ENCODE measurements at places on chromosomes 13 and 19.
A peak's percentile ranks its signal among the peaks of the same experiment; 100 is the strongest.

GRCh38 chr13:26465514-26465913 is 92.0 kb upstream of the WASF3 start:
- DNase-seq: no peak

DNA sequence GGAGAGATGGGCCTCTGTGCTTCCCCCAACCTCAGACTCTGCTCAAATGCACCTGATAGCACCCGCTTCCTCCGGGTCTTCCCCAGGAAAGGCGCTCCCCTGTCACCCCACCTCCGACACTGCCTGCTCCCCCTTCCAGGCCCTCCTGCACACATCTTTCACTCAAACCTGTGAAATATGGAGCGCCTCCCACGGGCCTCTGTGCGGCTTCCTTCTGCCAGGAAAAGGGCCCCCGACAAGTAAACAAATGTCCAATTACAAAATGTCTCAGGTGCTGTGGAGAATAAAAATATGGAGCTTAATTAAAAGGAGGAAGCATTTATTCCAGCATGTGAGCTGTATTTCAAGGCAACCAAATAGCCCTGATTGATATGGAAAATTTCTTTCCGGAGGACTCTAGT is 15.6 kb upstream of the CCNE1 start:
- no peak for DNase-seq

DNA sequence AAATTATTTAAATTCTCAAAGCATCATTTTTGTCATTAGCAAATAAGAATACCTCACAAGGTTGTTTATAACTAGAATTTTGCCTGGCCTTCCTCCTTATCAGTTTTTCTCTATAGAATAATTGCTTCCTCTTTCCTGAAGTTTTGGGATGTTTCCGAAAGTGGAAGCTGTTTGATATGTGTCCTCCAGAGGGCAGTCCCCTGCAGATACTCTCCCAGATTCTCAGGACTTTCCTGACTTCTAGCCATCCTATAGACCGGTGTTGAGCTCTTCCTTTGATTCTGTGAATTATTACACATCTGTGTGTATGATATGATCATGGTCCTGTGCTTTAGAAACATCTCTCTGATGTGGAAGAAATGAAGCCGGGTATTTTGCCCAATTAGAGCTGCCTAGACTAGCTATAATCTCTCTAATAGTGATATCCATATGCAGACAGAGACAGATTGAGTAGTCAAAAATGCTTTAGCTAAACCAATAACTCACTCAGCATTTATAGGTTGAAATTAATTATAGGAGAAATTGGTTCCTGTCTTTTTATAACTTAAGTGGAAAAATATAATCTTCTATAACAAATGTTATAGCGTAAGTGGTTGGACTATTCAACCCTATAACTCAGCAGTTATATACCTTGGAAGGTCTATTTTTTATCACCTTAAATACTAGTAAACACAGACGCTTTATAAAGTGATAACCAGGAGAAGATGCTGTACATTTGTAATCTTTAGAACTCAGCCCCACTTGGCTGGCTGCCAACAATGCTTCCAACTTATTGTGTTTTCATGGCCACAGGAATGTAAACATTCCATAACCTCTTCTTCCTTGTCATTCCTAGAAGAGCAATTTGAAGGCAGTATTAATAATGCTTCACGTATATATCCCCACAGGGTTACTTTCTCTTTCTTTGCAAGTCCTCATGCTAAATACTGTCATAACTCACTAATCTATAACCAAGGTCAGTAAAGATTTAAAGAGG is 201.0 kb upstream of the RXFP2 start:
- no peak for DNase-seq

- peak; percentile 46 for DNase-seq
These were observed 1.5 kb upstream of the TRAPPC5 start for GRCh38 chr19:7678971-7679751.

DNA sequence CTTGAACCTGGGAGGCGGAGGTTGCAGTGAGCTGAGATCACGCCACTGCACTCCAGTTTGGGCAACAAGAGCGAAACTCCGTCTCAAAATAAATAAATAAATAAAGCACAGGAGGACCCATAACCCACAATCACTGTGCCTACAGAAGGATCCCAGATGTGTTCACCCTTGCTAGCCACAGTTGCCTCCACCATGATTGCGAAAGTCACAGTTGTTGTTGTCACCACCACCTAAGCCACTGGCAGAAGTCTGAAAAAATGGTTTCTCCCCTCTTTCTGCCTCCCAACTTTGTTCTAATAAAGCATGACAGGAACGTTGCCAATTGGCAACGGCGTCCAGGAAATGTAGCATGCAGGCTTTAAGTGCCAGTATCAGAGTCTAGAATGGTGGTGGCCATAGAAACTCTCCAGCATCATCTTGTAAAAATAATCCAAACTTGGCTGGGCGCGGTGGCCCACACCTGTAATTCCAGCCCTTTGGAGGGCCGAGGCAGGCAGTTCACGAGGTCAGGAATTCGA is 2.2 kb upstream of the EPS15L1 start:
- no peak for DNase-seq

DNA sequence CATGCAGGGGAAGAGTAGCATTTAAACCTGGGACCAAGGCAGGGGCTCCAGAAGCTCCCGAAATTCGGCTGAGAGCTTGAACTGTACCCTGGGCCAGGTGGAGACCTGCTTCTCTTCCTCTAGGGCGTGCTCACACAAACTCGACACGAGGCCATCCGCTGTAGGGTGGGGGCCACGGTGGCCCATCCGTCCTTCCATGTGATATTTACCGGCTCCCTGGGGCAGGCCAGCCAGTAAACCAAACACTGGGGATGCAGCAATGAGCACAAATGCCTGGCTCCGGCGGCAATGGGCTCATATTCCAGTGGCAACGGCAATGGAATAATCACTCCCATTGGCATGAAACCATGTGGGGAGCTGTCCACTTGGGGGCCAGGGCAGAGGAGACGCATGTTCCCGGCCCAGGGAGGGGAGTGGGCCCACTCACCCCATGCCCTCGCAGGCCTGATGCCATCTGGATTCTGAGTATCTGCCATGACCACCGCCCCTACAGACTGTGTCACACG is 10.8 kb downstream of the SH3GL1 start:
- DNase-seq: no peak

DNA sequence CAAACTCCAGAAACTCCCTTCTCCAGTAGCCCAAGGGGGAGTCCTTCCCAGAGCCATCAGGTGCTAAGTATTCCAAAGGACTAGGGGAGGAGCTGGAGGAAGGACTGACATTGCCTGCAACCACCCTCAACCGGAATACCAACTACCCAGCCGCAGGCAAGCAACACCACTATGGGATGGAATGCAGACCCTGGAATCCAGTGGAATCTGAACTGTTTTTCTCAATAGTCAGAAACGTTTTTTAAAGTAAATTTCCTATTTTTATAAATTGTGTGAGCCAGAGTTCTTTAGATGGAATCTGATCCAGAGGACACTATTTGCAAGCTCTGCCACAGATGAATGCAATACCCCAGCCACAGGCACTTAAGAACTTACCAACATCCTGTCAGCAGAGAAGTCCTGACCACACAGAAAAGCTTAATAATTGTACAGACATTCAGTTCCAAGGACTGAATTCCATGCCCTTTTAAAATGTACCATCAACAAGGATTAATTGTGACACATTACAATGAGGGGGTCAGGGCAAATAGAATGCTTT is 92.1 kb downstream of the USP12 start:
- DNase-seq: no peak

DNA sequence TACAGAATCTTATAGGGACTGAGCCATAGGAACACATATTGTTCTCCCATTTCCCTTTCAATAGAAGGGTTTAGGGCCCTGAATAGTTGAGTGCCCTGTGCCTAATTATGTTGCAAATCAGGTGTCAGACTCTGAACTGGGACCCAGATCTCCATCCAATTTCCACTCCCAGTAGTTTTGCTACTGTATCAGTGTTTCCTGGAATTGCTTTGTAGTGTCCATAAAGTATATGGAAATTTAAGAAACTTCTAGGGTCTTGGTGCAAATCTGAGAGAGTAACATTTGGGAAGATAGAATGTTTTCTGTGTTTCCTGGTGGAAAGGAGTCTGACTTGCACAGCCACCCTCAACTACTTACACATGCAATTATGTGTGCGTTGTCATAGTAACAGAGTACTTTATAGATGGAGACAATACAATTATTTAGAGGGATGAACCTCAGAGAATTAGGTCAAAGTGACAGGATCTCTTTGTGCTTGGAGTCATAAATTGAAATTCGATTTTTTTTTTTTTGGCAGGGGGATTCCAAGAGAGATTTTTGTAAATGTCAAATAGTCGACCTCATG is 646 bp upstream of the SLC10A2 start:
- no peak for DNase-seq

- DNase-seq: peak; percentile 57
These were observed 12.8 kb downstream of the MOB3A start for GRCh38 chr19:2083174-2083854.

DNA sequence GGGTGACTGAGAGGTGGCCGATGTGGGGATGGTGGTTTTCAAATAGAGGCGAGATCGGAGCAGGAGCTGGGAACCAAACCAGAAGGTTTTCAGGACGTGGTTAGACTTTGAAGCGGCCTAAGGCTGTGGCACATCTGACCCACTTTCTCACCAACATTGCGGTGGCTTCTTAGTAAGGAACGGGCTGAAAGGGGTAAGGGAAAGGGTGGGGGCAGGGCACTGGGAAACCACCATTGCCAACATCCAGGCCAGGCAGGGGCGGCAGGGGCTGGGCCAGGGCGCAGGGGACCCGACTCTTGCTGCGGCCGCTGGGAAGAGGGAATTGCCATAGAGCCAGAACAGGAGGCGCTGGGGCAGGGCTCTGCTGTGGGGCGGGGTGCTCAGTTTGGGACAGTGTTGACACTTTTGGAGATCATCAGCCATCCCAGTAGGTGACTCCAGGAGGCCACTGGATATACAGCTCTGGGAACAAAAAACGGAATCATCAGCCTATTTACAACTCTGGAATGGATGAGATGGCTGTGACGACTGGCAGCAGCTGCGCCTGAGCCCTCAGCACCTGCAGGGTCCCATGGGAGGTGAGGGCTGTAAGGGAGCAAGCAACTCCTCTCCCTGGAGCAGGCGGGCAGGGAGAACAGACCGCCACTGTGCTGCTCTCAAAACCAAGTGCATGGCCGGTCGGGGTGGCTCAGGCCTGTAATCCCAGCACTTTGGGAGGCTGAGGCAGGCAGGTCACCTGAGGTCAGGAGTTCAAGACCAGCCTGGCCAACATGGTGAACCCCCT is 52.2 kb downstream of the IRS2 start:
- DNase-seq: no peak

DNA sequence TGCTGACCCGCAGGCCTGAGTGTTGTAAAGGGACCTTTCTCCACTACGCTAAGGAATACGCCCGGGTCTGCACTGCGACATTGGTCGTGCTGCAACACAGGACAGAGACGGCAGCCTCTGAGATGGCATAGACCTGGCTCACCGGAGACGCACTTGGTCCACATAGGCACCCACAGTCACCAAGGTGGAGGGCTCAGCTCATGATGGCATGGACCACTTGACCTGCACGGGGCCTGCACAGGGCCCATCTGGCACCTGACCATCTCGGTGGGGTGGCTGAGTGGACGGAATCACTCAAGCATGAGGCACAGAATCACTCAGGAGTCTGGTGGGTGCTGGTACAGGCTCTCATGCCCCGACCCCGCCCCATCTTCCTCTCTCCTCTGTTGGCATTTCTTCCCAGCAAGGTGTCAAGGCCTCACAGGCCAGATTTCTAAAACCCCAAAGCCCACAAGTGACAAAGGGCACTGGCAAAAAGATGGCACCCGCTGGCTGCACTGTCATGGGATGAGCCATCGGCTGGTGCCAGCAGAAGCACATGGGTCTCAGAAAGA is 45.9 kb downstream of the TSHZ3 start:
- DNase-seq: no peak

- DNase-seq: no peak
These were observed 380.7 kb downstream of the SLITRK5 start for GRCh38 chr13:88051746-88052482.

- no peak for DNase-seq
These were observed 142.7 kb downstream of the SUCLA2 start for GRCh38 chr13:47858042-47859025.

DNA sequence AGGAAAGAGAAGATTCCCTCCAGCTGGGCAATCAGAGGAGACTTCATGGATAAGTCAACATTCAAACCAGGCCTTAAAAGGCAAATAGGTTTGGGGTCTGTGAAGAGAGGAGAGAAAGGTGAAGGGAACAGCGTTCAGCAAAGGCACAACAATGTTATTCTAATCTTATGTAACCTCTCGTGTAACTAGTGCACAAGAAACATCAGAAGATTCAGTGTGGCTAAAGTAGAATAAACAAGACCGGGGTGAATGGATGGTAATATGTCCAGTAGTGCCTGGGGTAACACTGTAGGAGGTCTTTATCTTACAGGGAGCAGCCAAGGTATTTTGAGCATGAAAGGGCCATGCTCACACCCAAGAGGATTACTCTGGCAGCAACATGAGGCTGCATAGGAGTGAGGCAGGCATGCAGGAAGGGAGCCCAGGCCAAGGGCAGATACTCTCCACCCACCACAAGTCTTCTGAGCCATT is 24.1 kb downstream of the LHFPL6 start:
- DNase-seq: no peak

- no peak for DNase-seq
These were observed 137.6 kb downstream of the DNAJC3 start for GRCh38 chr13:95814495-95814894.

DNA sequence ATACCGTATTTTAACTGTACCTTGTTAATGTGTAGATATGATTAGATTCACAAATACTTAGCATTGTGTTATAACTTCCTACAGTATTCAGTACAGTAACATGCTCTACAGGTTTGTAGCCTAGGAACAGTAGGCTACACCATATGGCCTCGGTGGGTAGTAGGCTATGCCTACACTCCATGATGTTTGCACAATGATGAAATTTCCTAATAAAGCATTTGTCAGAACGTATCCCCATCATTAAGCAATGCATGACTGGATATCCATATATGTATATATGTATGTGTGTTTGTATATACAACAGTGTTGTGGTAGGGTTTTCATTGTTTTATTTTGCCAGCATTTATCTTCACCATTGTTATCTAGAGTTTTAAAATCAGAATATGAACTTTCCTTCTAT is 119.4 kb downstream of the SLC7A1 start:
- no peak for DNase-seq

GRCh38 chr13:61162106-61162505 is 253.5 kb downstream of the PCDH20 start:
- DNase-seq: no peak

DNA sequence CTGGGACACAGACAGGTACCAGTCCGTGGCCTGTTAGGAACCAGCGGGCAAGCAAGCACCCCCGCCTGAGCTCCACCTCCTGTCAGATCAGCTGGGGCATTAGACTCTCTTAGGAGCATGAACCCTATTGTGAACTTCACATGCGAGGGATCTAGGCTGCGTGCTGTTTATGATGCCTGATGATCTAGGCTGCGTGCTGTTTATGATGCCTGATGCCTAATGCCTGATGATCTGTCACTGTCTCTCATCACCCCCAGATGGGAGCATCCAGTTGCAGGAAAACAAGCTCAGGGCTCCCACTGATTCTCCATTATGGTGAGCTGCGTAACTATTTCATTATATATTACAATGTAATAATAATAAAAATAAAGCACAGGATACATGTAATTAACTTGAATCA is 3.6 kb downstream of the RASGRP4 start:
- no peak for DNase-seq

- no peak for DNase-seq
These were observed 88.7 kb upstream of the TNFSF11 start for GRCh38 chr13:42485272-42485671.

- no peak for DNase-seq
These were observed 1.4 kb upstream of the YIF1B start for GRCh38 chr19:38317104-38317612.

GRCh38 chr19:55196803-55197202 is 12.5 kb downstream of the PTPRH start:
- DNase-seq: no peak

- DNase-seq: peak; percentile 6
These were observed 31.2 kb downstream of the GADD45B start for GRCh38 chr19:2507109-2507508.

Measured in stimulated activated CD8-positive, alpha-beta memory T cell treated with anti-CD3 and anti-CD28 coated beads, Interleukin-7, amount 100 ng/mL, for 4 hours (primary cell).